Tibial nerve (tissue), 4 donors: ENCODE measurements at places on chromosomes 4 and X.
A peak's percentile ranks its signal among the peaks of the same experiment; 100 is the strongest.

DNA sequence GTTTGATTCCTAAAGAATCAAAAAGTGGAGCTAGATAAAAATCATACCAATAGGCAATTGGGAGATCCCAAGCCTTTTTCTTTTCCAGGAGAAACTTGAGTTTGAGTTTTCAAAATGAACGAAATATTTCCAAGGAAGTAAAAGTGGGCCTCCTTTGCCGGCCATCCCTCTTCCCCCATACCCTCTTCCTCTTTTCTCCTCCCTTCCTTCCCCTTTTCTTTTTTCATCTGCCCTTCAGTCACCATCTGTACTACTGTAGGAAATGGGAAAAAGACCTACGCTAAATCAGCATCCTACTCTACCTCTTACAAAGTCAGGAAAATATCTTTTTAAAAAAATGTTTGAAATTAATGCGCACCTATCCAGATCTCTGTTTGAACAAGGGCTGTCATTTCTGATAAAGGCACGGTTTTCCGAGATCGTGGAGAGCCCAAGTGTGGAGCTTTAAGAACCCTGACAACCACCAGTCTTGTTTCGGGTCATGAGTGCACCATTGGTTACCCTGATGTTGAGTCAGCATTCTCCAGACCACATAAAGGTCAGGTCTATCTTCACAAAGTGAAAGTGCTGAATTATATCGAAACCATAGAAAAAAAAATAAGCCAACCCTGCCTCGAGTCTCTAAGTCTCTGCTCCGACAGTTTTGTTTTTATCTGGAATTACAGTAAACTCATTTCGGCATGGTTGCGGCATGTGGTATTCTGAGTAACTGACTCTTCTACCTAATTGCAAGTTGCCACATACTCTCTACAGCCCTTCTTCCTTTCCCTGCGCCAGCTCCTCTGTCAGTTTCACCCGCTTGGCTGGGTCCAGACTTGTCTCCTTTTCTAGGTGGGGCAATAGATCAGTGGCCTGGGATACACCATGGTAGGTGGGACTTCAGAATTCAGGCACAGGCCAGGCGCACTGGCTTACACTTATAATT is 140.2 kb upstream of the KLF3 start:
- DNase-seq, result no peak

- DNase-seq, result no peak
Observed at GRCh38 chr4:145019346-145019745, 78.7 kb downstream of the ANAPC10 start.

GRCh38 chr4:150590631-150591030 is 8.7 kb downstream of the MAB21L2 start:
- DNase-seq, result no peak

- DNase-seq, result no peak
Observed at GRCh38 chr4:108620933-108621905, 843 bp downstream of the RPL34 start.

- DNase-seq, result no peak
Observed at GRCh38 chr4:121877041-121877773, 6.9 kb upstream of the BBS7 start.

DNA sequence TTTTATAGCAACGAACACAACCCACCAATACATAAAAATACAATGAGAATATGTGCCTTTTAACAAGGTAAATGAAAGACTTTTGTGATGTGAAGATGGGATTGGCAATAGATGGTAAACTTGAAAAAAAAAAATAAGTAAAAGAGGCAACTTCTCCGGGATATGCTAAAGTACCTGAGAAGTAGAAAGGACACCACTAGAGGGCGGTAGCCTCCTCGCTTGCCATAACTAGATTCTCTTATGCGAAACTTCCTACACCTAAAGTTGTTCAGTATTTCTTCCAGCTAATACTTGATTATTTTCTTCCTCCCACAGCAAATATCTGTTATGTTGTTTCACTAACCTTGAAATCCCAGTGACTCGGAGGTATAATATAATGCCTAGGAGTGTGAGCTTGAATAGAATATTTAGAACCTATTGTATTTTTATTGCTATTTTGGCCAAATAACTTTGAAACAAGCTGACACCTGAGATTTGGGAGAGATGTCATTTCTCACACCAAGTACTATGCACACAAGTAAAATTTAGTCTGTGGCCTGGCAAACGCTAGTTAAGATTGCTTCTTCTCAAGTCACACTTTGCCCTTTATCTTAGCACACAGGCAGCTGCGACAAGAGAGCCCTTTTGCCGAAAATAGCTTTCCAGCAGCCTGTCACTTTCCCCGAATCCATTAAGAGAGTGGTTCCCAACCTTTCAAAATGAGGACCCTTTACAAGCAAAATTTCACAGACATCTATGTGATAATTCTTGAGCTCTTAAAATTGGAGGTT is 44.9 kb upstream of the PDLIM5 start:
- DNase-seq, result peak; percentile 94

DNA sequence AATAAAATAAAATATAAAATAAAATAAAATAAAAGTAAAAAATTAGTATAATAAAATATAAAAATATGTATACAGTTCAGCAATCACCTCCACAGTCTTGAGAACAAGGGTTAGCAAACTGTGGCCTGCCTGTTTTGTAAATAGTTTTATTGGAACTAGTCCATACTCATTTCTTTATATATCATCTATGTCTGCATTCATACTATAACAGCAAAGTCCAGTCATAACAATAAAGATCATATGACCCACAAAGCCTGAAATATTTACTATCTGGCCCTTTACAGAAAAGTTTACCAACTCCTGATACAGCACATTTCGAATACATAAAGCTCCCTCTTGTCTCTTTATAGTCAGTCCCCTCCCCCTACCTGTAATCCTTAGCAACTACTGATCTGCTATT is 111.9 kb downstream of the SLC10A6 start:
- DNase-seq, result no peak

DNA sequence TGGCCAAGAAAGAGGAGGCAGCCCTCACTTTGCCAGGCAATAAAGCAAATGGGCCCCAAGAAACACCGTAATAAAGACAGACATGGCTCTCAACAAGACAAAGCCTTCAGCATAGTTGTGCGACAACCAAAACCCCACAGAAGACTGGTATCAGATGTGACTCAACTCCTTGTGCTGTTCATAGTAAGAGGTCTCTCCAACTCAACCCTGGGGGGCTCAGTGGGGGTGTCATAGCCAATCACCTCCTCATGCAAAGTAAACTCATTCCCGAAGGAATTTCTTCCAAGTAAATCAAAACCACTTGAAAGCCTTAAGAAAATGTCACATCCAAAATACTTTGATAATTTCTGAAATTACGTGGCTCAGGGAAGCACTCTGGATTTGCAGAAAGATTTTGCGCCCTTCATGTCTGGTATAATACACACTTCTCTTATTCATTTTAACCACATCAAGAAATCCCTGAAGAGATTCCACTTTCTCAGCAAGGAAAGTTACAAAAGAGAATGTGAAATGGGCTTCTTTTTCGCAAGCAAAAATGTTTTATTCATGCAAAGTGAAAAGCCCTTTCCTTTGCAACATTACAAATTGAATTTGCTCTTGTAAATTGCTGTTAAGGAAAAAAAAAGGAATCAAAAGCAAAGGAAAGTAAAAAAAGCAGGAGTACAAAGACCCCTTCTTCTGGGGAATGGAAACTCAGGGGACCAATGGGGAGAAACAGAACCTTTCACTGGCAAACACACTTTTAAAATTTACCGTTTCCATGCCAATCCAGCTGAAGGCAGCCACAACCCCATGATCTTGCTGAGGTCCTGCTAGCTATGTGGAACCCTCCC is 137.4 kb downstream of the NSUN7 start:
- no peak for DNase-seq

DNA sequence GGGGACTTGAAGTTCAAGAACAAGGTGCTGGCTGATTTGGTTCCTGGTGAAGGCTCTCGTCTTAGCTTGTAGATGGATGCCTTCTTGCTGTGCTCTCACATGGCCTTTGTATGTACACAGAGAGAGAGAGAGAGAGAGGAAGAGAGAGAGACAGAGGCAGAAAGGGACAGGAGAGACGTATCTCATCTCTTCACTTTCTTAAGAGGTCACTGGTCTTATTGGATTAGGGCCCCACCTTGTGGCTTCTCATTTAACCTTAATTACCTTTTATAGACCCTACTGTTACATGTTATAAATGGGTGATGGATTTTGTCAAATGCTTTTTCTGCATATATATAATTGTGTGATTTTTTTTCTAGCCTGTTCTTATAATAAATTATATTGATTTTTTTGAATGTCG is 1444.2 kb downstream of the ADGRL3 start:
- no peak for DNase-seq

DNA sequence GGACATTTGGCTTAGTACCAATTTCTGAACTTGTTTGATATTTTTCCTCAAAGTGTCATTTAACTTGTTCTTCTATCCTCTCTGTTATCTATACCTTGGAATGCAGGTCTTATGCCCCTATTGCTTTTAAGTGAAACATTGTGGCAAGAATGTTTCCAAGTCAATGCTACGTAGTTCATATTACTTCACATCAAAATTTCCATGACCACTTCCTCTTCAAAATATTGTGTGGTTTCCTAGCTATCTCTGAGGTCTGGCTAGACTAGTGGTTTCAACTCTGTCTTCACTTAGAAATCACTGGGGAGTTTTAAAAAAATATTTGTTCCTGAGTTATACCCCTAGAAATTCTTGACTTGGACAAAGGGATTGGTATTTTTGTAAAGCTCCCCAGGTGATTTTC is 20.2 kb upstream of the RASGEF1B start:
- no peak for DNase-seq

DNA sequence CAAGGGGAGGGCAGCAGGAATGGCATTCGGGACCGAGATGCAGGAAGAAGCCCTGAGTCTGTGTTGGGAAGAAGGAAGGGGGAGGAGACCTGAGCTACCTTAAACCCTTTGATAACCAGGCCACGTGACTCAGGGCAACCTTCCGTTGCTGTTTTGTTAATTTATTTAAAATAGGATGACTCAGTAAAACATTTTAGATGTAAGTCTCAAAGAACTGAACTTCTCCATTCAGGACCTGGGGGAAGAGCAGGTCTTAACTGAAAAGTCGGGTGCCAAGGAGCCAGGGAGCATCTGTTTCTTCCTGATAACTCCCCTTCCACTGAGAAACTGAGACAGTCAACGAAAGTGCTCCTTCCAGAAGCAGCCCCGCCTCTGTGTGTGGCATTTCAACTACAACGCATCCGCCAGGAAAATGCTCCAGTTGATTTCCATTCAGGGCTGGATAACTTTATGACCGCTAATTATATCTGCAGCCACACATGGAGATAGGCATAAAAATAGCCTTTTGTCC is 88.0 kb downstream of the IRF2 start:
- no peak for DNase-seq

DNA sequence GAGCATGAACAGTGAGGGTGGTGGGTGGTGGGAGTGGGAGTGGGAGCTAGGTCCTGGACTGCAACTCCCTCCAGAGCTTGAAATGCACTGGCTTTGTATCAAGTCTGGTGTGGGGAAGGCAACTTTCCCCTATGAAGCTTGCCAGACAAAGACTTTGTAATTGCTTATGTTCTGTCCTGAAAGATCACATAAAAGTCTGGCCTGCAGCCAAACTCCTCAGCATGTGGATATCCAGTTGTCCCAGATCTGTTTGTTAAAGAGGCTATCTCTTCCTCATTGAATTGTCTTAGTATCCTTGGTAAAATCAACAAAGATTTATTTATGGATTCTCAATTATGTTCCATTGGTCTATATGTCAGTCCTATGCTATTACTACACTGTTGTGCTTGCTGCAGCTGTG is 607.9 kb downstream of the GLUD2 start:
- DNase-seq, result no peak

GRCh38 chr4:14410516-14410915 is 591.8 kb upstream of the CPEB2 start:
- DNase-seq, result no peak

- DNase-seq, result no peak
Observed at GRCh38 chr4:76194325-76194724, 19.3 kb downstream of the SCARB2 start.

- peak; percentile 37 for DNase-seq
Observed at GRCh38 chr4:57119054-57119651, 9.0 kb upstream of the IGFBP7 start.

- no peak for DNase-seq
Observed at GRCh38 chr4:185205697-185206342, 2.0 kb upstream of the CFAP97 start.

DNA sequence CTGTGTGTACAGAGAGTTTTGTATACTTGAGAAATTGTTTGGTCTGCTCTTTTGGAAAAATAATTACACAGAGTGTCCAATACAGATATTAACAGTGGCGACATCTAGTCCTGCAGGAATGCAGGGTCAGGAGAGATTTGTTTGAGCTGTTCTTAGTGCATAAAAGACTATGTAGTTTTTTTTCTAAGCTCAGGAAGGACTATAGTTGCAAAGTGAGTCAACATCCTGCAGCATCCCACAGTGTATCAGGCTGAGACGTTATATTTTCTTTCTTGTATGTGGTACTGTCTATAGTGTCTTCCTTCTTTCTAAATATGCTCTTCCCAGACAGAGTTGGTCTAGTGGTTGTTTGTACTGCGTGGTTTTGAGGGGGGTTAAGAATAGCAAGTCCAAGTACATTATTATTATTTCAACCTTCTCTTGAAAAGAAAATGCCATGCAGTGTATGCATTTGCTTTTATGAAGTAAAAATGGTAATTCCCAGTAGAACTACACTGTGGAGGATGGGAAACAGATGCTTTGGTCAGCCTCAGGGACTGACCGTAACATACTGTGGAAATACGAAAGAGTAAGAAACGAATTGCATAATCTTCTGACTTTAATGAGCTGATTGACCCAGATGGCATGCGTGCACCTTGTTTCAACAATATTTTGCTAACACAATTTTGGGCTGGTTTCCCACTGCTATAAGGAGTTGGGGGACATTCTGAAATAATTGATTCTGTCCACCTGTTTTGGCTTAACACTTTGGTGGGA is 67.4 kb downstream of the DMP1 start:
- peak; percentile 21 for DNase-seq

DNA sequence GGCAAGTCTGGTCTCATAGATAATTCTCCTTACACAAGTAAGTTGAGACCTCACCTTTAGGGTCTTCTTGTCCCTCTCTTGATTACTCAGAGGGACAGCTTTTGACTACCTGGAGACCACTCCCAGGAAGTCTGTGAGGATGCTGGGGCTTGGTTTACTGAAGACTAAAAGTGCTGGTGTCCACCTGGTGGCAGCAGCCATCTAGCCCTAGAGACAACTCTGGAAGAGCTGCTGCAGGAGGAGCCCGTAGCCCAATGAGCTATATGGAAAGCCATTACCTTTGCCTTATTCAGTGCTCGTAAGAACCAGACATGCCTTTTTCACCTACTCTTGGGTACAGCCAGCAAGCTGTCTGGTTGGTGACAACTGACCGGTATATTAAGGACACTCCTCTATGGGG is 7.3 kb downstream of the FGFBP2 start:
- DNase-seq, result no peak

DNA sequence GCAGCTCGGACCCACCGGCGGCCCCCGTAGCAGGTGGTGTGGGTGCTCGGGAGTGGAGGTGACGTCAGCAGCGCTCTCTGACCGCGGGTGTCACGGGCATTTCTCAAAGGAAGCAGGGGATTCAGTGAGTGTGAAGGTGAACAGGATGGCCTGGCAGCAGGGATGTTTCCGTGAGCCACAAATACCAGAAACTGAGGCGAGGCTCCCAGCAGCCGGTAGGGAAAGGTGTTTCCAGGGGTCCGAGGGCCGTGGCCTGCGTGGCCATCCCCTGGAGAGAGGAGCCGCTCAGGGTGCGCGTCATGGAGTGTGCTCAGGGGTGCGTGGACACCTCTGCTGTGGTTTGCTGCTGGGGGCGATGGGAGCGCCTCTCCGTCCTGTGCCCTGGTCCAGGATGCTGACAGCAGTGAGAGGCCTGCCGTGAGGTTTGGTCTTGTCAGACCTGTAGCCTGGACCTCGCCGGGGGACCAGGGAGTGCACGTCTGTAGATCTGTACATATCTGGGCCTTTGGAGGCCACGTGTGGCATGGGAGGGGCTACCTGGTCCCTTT is 10.2 kb upstream of the HGFAC start:
- DNase-seq, result no peak
